ENCODE measurements at places on chromosomes 13 and 19. TPM values are rescaled to one million over a fixed set of nuclear protein-coding genes. Genes with fewer than 3 reads are reported as not detected.

GRCh38 chr13:100306030-100306429 is 217.1 kb downstream of the PCCA start:
- H3K27me3 ChIP-seq: no peaks in the 10 kb centered on the region
- no peak for DNase-seq
- no peak overlapping the region for H3K4me3 ChIP-seq
- no peak overlapping the region for H3K27ac ChIP-seq

DNA sequence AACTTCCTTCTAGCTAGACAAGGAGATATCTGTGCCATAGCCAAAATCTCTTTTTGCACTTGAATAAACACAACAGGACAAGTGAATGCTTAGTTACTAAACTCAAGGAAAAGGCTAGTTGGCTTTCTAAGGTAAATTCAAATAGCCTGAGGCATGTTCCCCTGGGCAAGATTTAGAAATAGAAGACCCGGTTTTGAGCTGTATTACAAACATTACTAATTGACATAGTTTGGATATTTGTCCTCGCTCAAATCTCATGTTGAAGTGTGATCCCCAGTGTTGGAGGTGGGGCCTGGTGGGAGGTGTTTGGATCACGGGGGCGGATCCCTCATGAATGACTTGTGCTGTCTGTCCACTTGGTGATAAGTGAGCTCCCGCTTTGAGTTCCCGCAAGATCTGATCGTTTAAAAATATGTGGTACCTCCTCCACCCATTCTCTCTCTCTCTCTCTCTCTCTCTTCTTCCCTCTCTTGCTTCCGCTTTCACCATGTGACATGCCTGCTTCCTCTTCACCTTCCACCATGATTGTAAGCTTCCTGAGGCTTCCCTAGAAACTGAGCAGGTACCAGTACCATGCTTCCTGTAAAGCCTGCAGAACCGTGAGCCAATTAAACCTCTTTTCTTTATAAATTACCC is 3.9 kb upstream of the KBTBD6 start:
- H3K27me3 ChIP-seq: no peaks in the 10 kb centered on the region
- no peak overlapping the region for H3K27ac ChIP-seq
- H3K4me1 ChIP-seq: peaks cover 33% of the 10 kb centered on the region
- no peak for DNase-seq
- H3K36me3 ChIP-seq: peaks cover 5% of the 10 kb centered on the region

- no peak overlapping the region for H3K27ac ChIP-seq
- H3K4me1 ChIP-seq: peaks cover 18% of the 10 kb centered on the region
- no peaks in the 10 kb centered on the region for H3K27me3 ChIP-seq
- no peaks in the 10 kb centered on the region for H3K36me3 ChIP-seq
- no peak for DNase-seq
Observed at GRCh38 chr13:24706886-24707585, 26.8 kb downstream of the ATP12A start.

- H3K4me3 ChIP-seq: no peak overlapping the region
- H3K27ac ChIP-seq: no peak overlapping the region
- DNase-seq: no peak
- H3K36me3 ChIP-seq: no peaks in the 10 kb centered on the region
- H3K27me3 ChIP-seq: peaks cover 2% of the 10 kb centered on the region
Observed at GRCh38 chr13:101535192-101535746, 82.8 kb downstream of the ITGBL1 start.

DNA sequence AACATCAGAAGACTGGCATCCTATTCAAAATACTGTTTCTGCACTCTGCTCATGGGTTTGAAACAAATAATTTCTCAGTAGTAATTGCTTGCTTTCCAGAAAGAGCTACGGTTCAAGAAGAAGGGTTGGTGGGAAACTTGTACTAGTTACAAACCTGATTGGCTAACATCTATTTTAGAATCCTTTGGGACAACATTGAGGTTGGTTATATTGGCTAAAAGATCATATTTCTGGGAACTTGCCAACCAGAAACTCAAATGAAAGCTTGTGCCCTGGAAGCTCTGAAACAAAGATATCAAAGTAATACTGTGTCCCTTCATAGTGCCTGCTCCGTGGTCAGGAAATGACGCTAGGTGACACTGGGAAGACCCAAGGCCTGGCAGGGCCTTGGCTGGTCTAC is 141.7 kb downstream of the LACC1 start:
- no peak for DNase-seq
- H3K27ac ChIP-seq: no peak overlapping the region
- H3K27me3 ChIP-seq: peaks cover 4% of the 10 kb centered on the region
- H3K36me3 ChIP-seq: no peaks in the 10 kb centered on the region
- H3K4me3 ChIP-seq: no peak overlapping the region

GRCh38 chr19:33432446-33433170 is 59.1 kb downstream of the CEBPG start:
- H3K36me3 ChIP-seq: no peaks in the 10 kb centered on the region
- no peak overlapping the region for H3K27ac ChIP-seq
- no peak for DNase-seq
- H3K4me1 ChIP-seq: peaks cover 14% of the 10 kb centered on the region
- no peak overlapping the region for H3K4me3 ChIP-seq

DNA sequence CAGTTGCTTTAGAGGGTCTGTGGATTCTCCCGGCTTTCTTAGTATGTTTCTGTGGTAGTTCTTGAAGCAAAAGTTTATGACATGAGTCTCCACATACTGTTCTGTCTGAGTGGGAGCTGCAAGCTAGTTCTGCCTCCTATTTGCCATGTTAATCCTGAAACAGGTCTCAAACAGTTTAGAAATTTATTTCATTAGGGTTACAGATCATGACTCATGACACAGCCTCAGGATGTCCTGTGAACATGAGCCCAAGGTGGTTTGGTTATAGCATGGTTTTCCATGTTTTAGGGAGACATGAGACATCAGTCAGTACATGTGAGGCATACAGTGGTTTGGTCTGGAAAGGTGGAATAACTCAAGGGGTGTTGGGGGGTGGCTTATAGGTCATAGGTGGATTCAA is 77.5 kb downstream of the FNDC3A start:
- peaks cover 41% of the 10 kb centered on the region for H3K36me3 ChIP-seq
- no peaks in the 10 kb centered on the region for H3K27me3 ChIP-seq
- no peak overlapping the region for H3K27ac ChIP-seq
- H3K4me3 ChIP-seq: no peak overlapping the region

GRCh38 chr19:17305216-17305516 is 506 bp upstream of the MRPL34 start:
- peak overlapping the region; percentile 92 for H3K27ac ChIP-seq
- no peaks in the 10 kb centered on the region for H3K27me3 ChIP-seq
- DNase-seq: no peak

- no peak overlapping the region for H3K4me3 ChIP-seq
- DNase-seq: peak; percentile 43
- no peaks in the 10 kb centered on the region for H3K27me3 ChIP-seq
- H3K4me1 ChIP-seq: peaks cover 24% of the 10 kb centered on the region
- H3K36me3 ChIP-seq: peaks cover 3% of the 10 kb centered on the region
Observed at GRCh38 chr13:75353781-75354193, 128.2 kb downstream of the TBC1D4 start.

- DNase-seq: no peak
- H3K36me3 ChIP-seq: no peaks in the 10 kb centered on the region
- peaks cover 17% of the 10 kb centered on the region for H3K27me3 ChIP-seq
- H3K4me3 ChIP-seq: no peak overlapping the region
Observed at GRCh38 chr13:101019126-101019525, 344.5 kb upstream of the TMTC4 start.

- H3K4me3 ChIP-seq: no peak overlapping the region
- peaks cover 9% of the 10 kb centered on the region for H3K36me3 ChIP-seq
- no peaks in the 10 kb centered on the region for H3K27me3 ChIP-seq
Observed at GRCh38 chr13:41186481-41186880, 7.9 kb downstream of the KBTBD7 start.

DNA sequence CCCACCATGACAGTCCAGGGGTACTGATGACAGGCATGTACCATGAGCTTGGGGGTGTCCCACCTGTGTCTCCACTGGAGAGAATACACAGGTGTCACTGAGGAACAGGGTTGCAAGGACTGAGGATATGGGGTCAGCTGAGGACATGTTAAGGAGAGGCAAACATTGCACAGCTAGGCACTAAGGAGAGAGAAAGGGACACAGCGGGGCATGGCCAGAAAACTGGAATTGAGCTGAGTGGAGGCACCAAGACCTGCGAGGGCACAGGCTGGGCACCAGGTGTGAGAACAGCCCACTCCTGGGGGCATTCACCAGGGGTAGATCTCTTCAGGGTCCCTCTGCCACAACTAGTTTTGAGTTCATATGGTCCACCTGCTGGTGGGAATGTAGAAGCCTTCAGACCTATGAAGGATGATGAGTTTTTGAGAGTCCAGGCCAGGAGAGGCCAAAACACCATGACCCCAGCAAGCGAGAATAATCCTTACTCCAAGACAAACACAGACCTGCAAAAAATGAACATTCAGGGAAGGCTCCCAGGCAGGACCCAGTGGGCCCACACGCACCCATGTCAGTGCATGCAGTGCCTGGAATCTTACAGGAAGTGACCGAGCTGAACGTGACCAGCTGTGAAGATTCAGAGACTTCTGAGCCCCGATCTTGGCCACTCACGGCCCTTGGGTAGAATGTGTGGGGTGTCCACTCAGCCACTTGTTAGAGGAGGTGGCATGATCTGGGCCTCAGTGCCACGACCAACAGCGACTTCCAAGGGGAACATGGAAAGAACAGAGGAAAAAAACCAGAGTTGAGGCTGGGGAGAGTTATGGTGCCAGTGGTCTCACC is 1.4 kb upstream of the ZNF584 start:
- H3K36me3 ChIP-seq: peaks cover 15% of the 10 kb centered on the region
- peak overlapping the region; percentile 87 for H3K4me3 ChIP-seq
- peaks cover 37% of the 10 kb centered on the region for H3K4me1 ChIP-seq
- no peaks in the 10 kb centered on the region for H3K27me3 ChIP-seq
- H3K27ac ChIP-seq: peak overlapping the region; percentile 95

GRCh38 chr13:23856008-23856750 is 33.0 kb downstream of the MIPEP start:
- H3K4me3 ChIP-seq: no peak overlapping the region
- no peak overlapping the region for H3K27ac ChIP-seq
- H3K36me3 ChIP-seq: peaks cover 3% of the 10 kb centered on the region
- no peaks in the 10 kb centered on the region for H3K27me3 ChIP-seq
- DNase-seq: no peak

- H3K4me1 ChIP-seq: no peaks in the 10 kb centered on the region
- peaks cover 20% of the 10 kb centered on the region for H3K36me3 ChIP-seq
Observed at GRCh38 chr19:58053480-58054156, 5.5 kb upstream of the ZNF135 start.

DNA sequence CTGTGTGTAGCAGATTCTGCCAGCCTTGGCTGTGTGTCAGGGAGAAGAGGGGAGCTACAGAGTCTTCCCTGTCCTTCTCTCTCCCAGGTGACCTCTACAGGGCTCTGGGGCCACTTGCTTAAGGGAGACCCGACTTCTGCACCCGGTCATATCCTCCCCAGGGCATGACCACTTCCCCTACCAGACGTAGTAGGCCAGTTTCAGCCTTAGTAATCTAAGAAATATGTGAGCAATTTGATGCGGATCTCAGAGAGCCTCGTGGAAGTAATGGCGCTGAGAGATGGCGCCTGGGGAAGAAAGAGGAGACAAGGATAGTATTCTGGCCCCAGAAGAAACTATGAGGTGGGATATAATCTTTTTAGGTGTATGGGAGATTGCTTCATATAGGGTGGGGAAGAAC is 41.9 kb downstream of the NFIX start:
- no peaks in the 10 kb centered on the region for H3K36me3 ChIP-seq
- H3K4me3 ChIP-seq: no peak overlapping the region
- H3K27me3 ChIP-seq: no peaks in the 10 kb centered on the region

DNA sequence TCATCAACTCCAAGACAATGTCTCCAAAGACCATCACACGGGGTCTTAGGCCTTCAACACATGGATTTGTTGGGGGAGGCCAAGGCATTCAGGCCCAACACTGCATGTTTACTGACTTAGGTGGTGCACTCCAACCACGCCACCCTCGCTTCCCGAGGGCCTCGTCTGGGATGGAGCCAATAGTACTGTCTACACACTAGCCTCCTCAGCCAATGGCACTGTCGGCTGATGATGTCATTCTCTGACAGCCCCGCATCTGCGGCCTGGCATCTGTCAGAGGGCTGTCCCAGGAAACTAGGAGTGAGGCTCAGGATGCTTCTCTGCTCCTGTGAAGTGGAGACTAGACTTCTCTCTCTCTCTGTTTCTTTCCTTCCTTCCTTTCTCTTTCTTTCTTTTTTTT is 96.6 kb downstream of the TEX26 start:
- H3K36me3 ChIP-seq: no peaks in the 10 kb centered on the region
- H3K27ac ChIP-seq: no peak overlapping the region
- DNase-seq: no peak
- no peaks in the 10 kb centered on the region for H3K4me1 ChIP-seq

DNA sequence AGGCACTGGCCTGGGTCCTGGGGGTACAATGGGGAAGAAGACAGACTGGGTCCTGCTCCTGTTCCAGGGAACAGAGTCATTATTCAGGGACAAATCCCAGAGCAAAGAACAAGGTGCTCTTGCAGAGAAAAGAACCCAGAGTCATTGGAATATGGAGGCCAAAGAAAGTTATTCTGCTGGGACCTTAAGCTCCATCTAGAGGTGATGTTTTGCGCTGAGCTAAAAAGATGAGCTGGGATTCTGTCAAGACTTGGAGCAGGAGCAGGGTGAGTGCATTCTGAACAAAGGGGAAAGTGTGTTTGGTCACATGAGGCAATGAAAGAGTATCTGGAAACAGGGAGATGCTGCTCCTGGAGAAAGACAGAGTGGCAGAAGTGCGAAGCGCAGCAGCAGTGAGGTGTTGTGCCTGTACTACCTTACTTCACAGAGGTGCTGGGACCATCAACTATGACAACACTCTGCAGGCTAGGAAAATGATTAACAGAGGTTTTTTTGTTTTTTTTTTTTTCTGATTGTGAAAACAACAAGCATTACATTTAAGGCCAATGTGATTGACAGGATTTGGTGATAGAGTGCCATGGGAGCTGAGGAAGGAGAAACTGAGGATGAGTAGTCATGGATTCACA is 95.3 kb upstream of the TNFSF11 start:
- H3K27me3 ChIP-seq: no peaks in the 10 kb centered on the region
- H3K27ac ChIP-seq: no peak overlapping the region
- no peak for DNase-seq
- H3K36me3 ChIP-seq: peaks cover 24% of the 10 kb centered on the region
- H3K4me1 ChIP-seq: peaks cover 24% of the 10 kb centered on the region

- peak overlapping the region; percentile 80 for H3K27ac ChIP-seq
- peak overlapping the region; percentile 54 for H3K4me3 ChIP-seq
- no peaks in the 10 kb centered on the region for H3K36me3 ChIP-seq
- H3K4me1 ChIP-seq: peaks cover 11% of the 10 kb centered on the region
- H3K27me3 ChIP-seq: peaks cover 14% of the 10 kb centered on the region
- DNase-seq: peak; percentile 96
Observed at GRCh38 chr19:3284759-3285646, 60.5 kb downstream of the CELF5 start.

TDRD12 gene
- not detected for total RNA-seq

FARP1 gene
- 0.43 TPM for total RNA-seq

MRPL57 gene
- 25.5 TPM for total RNA-seq

ZNF607 gene
- total RNA-seq: 7.4 TPM

FAM83E gene
- 4.7 TPM for total RNA-seq
